ENCODE measurements at places on chromosomes 3 and 15.

GRCh38 chr3:110352841-110353604, 718.6 kb upstream of the NECTIN3 start:
- no peak for DNase-seq

DNA sequence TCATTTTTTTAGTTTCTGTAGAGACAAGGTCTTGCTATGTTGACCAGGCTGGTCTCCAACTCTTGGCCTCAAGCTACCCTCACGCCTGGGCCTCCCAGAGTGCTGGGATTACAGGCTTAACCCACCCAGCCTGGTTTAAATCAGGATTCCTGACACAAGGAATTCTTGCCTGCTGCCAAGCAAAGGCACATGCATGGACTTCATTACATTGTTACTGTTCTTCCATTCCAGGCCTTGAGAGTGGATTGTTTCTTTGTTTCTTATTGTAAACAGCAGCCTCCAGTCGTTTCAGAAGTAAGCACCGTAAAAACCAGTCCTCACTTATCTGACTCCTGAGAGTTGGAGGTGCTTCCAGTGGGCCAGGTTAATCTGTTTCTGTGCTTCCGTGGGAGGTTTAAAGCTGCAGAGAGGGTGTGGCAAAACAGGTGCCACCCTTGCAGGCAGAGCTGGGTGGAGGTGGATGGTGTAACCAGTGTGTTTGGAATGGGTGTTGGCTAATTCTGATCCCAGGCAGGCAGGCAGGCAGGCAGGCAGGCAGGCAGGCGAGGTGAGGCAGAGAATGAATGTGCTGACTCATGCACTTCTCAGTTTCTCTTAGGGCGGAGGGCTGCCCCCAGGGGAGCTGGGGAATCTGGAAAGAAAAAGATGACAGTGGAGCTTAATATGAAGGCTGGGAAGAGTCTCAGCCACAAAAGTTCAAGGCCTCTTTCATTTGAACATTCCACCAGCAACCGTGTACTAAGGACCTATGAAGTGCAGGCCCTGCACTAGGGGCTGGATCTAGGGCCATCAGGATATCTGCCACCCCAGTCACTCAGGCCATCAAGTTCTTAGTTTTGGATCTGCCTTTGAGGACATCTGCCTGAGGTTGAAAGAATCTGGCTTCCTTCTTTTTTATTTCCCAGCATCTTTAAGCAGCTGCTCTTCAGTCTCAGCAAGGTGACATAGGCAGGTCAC, 37.0 kb upstream of the CDCP1 start:
- DNase-seq: no peak

GRCh38 chr3:109563149-109563548, 225.8 kb upstream of the DPPA4 start:
- DNase-seq: no peak

- no peak for DNase-seq
These were observed 109.3 kb downstream of the ZIC1 start for GRCh38 chr3:147518465-147518864.

DNA sequence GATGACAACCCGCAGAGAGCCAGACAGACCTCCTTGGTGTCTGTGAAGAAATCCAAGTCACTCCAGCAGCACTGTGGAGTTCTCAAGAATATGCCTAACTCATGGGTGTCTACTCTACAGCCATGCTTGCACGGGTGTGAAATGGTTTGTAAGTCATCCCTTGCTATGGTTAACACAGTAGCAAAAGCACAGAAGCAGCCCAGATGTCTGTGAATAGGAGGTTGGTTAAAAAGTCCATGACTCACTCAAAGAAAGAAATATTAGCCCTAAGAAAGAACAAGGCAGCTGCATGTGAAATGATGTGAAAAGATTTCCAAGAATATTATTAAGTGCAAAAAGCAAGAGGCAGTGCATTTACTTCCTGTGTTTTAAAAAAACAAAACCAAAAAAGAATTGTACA, 12.1 kb upstream of the LIMD1 start:
- DNase-seq: no peak

- DNase-seq: no peak
These were observed 213.8 kb upstream of the STAC start for GRCh38 chr3:36166477-36166876.

GRCh38 chr15:76994001-76994400, 925 bp upstream of the PSTPIP1 start:
- DNase-seq: no peak

DNA sequence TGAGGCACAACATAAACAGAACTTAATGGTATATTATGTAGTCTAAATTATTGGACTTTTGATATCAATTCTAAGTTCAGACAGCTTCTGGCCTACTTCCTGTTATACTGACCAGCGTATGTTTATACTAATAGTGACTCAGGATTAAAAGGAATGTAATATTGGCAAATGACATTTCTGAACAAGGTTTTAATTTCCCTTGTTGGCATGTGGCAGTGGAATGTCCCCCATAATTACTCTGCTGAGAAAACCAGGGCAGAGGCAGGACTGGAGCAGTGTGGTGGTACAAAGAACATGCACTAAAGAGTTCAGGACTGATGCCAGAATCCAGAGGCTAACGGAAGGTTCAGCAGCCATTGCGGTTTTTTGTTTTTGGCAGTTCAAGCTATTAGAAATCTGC, 184.0 kb downstream of the KCNAB1 start:
- DNase-seq: peak; percentile 46

DNA sequence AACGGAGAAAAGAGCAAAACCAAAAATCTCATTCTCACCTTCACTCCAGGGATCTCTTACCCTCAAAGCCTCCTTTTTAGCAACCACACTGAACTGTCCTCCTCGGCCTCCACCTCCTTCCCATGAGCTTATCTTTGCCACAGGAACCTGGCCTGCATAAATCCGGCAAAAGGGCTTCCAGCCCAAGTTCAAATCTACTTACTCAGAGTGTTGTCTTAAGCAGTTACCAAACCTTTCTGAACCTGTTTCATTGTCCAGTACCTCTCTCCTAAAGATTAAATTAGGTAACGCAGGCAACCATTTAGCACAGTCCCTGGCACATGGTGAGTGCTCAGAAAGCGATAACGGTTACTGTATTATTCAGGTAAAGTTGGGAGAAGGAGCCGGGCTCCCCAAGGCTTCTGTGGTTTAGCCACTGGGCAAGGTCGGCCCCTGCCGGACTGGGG, 777 bp downstream of the CIB1 start:
- no peak for DNase-seq

DNA sequence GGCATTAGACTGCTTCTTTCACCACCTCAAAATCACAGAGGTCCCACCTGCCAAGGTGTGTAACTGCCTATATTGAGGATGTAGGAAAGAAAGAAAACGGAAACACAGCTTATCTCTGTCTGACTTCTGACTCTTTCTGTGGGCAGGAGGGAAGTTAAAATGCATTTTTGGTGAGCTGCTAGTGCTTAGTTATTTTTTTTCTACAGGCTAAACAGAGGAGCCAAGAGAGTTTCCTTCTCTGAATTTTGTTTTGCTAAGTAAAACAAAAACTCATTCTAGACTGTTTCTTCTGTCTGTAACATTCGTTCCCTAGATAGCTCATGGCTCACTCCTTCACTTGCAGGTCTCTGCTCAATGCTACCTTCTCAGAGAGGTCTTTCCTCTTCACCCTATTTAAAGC, 18.8 kb upstream of the AMOTL2 start:
- no peak for DNase-seq

DNA sequence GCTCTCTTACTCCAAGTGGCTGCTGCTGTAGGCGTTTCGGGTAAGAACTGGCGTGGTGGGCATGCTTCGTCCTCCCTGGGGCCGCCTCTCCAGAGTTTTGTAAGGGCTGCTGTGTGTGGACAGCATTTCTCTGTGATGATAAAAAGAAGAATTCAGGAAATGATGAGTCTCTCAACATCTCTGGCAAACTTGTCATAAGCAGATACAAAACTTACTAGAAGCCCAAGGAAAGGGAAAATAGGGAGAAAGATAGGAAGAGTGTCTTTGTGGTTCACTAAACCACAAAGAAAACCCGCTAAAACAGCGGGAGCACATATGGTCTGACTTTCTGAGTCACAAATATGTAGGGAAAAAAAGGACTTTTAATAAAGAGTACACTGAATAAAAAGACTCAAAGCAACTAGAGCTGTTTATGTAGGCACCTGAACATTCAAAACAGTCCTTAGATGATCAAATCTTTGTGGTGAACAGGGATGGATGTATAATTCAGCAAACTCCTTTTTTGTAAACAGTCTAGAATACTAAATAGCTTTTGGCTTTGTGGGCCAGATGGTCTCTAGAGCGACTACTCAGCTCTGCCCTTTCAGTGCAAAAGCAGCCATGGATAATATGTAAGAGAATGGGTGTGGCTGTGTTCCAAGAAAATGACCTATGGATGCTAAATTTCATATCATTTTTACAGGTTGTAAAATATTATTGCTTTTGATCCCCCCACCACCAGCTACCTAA, 60.4 kb upstream of the LMOD3 start:
- no peak for DNase-seq

GRCh38 chr3:188261011-188261410, 107.1 kb downstream of the LPP start:
- no peak for DNase-seq

- no peak for DNase-seq
These were observed 161.4 kb downstream of the GMNC start for GRCh38 chr3:190701096-190701532.

DNA sequence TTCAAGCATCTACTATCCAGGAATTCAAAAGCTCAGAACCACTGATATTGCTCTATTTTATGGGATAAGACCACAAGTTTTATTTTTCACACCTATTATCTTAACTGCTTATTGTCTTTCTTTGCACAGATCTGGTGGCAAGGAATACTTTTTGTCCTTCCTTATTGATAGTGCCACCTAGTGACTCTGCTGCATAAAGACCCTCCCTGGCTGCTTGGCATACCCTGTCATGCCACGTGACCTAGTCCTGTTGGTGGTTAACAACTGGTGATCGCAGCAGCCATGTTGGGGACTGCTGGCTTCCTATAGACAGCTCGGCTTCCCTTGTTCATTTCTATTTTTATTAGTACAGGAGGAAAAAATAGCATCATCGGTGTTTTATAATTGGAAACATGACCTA, 236.3 kb downstream of the MEX3B start:
- DNase-seq: no peak

- DNase-seq: no peak
These were observed 76.0 kb downstream of the THSD4 start for GRCh38 chr15:71191296-71191695.

- no peak for DNase-seq
These were observed 3.5 kb downstream of the NSMCE3 start for GRCh38 chr15:29266052-29266582.

- no peak for DNase-seq
These were observed 84.8 kb upstream of the WNT5A start for GRCh38 chr3:55571913-55572312.

DNA sequence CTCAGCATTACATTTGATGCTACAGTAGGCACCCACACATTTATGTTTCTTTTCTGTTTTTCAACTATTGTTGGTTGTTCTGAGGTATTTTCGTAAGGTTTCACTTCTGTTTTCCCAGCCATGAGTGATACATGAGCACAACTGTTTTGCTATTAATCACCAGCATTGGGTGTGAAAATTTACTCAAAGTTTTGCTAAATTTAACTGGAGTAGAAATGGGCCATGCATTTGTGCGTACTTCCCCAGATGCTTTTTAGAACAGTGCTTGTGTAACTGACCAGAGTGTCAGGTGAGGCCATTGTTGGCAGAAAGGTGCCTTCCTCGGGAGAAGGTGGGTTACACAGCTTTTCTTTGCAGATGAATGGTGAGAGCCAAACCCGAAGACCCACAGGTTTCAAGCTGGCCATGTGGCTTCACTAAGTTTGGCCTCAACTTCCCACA, 70.4 kb downstream of the ST6GAL1 start:
- DNase-seq: no peak

- no peak for DNase-seq
These were observed 7.1 kb downstream of the CELSR3 start for GRCh38 chr3:48655606-48656005.

DNA sequence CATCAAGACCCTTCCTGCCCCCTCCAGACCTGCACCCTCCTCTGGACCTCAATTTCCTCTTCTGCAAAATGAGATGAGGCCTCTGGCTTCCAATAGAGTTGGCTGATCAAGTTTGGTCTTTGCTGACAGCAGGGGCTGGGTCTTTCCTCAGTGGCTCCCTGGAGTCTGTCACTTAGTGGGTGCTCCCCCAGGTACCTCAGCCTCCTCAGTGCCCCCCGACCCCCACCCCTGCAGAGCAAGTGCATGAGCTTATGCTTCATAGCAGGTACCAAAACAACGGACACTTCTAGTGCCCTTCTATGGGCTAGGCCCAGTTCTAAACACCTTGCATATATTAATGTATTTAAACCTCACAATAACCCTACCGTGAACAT, 6.9 kb upstream of the PLXND1 start:
- DNase-seq: no peak

GRCh38 chr3:187713504-187713903, 11.1 kb upstream of the RTP2 start:
- no peak for DNase-seq

- DNase-seq: no peak
These were observed 138.0 kb upstream of the MEF2A start for GRCh38 chr15:99427668-99428361.

DNA sequence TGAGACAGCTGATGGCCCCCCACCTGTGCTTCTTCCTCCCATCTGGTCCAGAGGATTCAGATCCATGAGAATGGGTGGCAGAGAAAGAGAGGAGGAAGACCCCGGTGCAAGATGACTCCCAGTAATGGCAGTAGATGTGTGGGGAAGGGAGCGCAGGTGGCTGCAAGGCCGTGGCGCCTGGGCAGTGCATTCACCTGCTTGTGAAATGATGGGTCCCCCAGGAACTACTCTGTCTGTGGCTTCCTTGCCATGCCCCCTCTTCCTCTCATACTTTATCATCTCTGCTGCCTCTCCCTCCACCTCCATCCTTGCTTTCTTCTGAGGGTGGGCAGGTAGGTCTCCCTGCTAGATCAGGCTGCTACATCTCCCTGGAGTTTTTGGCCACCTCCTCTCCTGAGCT, 23.3 kb downstream of the ZNF710 start:
- no peak for DNase-seq

- DNase-seq: no peak
These were observed 17.8 kb downstream of the CDV3 start for GRCh38 chr3:133591271-133591742.

GRCh38 chr3:73855813-73856212, 231.1 kb upstream of the PDZRN3 start:
- DNase-seq: no peak

- no peak for DNase-seq
These were observed 40.5 kb upstream of the PDZRN3 start for GRCh38 chr3:73665286-73665685.

GRCh38 chr15:63626955-63627354, 29.8 kb downstream of the FBXL22 start:
- no peak for DNase-seq

- no peak for DNase-seq
These were observed 8.5 kb downstream of the MBNL1 start for GRCh38 chr3:152277198-152277597.

DNA sequence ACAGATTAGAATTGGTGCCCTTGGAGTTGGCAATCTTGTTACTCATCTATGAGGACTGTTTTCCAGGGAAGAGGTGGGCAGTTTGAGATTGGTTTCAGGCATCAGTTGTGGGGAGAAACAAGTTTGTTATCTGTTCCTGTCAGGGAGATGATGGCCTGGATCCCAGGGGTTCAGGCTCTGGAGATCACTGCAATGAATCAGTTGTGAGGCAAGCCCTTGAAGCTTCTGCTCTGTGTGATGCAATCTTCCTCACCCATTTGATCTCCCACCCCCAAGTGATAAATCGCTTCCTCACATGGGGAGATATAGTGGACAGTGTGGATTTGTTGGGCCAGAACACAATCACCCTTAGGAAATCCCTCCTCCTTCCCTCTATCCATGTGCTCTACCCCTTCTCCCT, 276.6 kb upstream of the LRTM1 start:
- no peak for DNase-seq

- DNase-seq: no peak
These were observed 37.0 kb upstream of the SNRPA1 start for GRCh38 chr15:101332061-101332467.

Measured in pulmonary artery endothelial cell (primary cell).